ENCODE measurements at places on chromosomes 12 and 14. TPM values are rescaled to one million over a fixed set of nuclear protein-coding genes. Genes with fewer than 3 reads are reported as not detected.
A peak's percentile ranks its signal among the peaks of the same experiment; 100 is the strongest.

Gene KRT2
- not detected for total RNA-seq

Gene VWF
- total RNA-seq = 404 TPM

Gene SLC22A17
- total RNA-seq = 74.6 TPM

GRCh38 chr14:103547455-103547940 is 15.0 kb downstream of the BAG5 start:
- peaks cover 9% of the 10 kb centered on the region for H3K4me1 ChIP-seq
- no peaks in the 10 kb centered on the region for H3K36me3 ChIP-seq
- H3K4me3 ChIP-seq = no peak overlapping the region
- no peak for DNase-seq
- no peaks in the 10 kb centered on the region for H3K27me3 ChIP-seq

Gene ADSS1
- 32.2 TPM for total RNA-seq

GRCh38 chr14:78950649-78951048 is 780.5 kb downstream of the NRXN3 start:
- H3K27me3 ChIP-seq = peaks cover 40% of the 10 kb centered on the region
- DNase-seq = no peak
- no peaks in the 10 kb centered on the region for H3K36me3 ChIP-seq
- peak overlapping the region; percentile 52 for H3K4me3 ChIP-seq

GRCh38 chr12:76346798-76347420 is 1.3 kb downstream of the BBS10 start:
- no peaks in the 10 kb centered on the region for H3K36me3 ChIP-seq
- DNase-seq = no peak
- no peaks in the 10 kb centered on the region for H3K27me3 ChIP-seq

DNA sequence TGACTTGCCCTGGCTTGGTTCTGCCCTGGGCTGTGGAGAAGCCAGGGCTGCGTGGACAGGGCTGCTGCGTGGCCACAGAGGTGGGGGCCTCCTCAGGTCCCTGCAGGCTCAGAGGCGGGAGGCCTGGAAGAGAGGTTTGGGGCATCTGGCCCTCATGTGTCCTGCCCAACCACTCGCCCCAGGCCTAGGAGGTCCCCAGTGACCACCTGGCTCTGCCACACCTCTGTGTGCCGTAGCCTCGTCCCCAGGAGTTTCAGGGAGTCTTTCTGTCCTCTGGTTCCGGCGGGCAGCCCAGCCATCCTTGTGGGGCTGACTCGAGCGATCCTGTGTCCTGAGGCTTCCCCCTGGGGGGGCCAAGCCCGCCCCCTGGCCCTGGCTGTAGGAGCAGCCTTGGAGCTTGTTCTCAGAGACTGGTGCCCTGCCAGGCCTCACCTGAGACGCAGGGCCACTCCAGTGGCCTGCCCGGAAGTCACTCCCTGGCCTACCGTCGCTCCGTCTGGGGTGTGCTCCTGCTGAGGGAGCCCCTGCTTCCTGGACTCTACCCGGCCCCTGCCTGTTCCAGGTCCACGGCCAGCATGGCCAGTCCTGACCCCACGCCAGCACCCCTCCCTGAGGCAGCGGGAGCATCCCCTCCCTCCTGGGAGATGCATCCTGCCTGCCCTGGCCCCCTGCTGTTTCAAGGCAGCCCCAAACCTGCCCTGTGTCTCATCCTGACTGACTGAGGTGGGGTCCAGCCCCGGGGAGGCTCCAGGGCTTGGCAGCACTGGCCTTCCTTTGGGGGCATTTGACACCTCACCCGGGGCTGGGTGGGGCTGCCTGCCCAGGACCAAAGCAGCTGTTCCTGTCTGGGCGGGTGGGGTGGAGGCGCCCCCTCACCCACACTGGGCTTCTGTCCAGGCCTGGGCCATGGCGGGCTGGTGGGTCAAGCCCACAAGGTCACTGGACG is 13.9 kb downstream of the ASPG start:
- no peaks in the 10 kb centered on the region for H3K4me1 ChIP-seq
- peak; percentile 55 for DNase-seq
- H3K27me3 ChIP-seq = no peaks in the 10 kb centered on the region

Gene SERPINA5
- 2.1 TPM for total RNA-seq

DNA sequence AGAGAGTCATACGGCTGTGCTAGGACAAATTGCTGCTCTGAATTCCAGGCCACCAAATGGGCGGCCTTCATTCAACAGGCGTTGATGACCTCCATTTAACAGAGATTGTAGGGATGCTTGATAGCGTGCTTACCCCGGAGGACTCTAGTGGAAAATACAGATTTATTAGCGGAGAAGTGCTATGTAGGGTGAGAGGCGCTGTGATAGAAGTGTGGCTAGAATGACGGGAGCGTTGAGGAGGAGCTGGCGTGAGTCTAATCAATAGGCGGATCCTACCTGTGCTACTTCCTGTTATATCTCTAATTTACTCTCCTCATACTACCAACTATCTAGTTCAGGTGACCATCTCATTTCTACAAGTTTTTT is 668 bp downstream of the MRPS35 start:
- DNase-seq = no peak
- H3K36me3 ChIP-seq = peaks cover 1% of the 10 kb centered on the region
- H3K4me1 ChIP-seq = no peaks in the 10 kb centered on the region
- peak overlapping the region; percentile 95 for H3K4me3 ChIP-seq

- H3K4me1 ChIP-seq = no peaks in the 10 kb centered on the region
- DNase-seq = no peak
- H3K4me3 ChIP-seq = no peak overlapping the region
- H3K36me3 ChIP-seq = peaks cover 23% of the 10 kb centered on the region
- no peak overlapping the region for H3K27ac ChIP-seq
These were observed 63.6 kb upstream of the MON2 start for GRCh38 chr12:62403031-62403430.

GRCh38 chr12:69052613-69053408 is 119.8 kb upstream of the CPM start:
- H3K27me3 ChIP-seq = no peaks in the 10 kb centered on the region
- H3K36me3 ChIP-seq = no peaks in the 10 kb centered on the region
- no peak overlapping the region for H3K27ac ChIP-seq
- DNase-seq = peak; percentile 90
- H3K4me3 ChIP-seq = no peak overlapping the region

DNA sequence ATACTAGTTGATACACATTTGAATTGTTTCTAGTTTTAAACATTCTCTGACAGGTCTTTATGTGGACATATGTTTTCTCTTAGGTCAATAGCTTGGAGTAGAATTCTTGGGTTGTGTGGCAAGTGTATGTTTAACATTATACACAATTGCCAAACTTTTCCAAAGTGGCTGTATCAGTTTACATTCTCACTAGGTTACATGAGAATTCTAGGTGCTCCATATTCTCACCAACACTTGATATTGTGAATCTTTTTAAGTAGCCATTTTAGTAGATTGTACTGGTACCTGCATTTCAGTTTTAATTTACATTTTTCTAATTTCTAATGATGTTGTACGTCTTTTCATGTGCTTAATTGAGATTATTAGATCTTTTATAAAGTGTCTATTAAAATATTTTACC is 28.6 kb downstream of the CCDC91 start:
- no peaks in the 10 kb centered on the region for H3K36me3 ChIP-seq
- no peaks in the 10 kb centered on the region for H3K27me3 ChIP-seq
- no peak overlapping the region for H3K27ac ChIP-seq
- no peak overlapping the region for H3K4me3 ChIP-seq

DNA sequence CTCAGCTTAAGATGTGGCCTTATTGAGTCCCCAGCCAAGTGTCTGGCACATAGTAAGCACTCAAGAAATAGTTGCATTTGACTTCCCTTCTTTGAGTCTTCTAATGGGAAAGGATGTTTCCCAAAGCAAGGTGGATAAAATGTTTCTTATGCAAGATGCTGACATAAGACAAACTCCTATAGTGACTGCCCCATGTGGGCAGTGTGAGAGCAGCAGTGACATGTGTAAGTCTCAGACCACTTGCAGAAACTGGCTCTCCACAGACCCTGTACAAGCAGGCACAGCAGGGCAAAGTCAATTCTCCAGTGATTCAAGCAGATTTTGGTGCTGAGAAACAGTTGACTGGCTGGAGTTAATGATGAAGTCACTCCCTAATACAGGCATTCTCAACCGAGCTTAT is 255.3 kb downstream of the ANO2 start:
- no peak overlapping the region for H3K4me3 ChIP-seq
- no peak overlapping the region for H3K27ac ChIP-seq
- peak; percentile 65 for DNase-seq
- peaks cover 7% of the 10 kb centered on the region for H3K4me1 ChIP-seq
- H3K36me3 ChIP-seq = no peaks in the 10 kb centered on the region
- H3K27me3 ChIP-seq = peaks cover 99% of the 10 kb centered on the region

DNA sequence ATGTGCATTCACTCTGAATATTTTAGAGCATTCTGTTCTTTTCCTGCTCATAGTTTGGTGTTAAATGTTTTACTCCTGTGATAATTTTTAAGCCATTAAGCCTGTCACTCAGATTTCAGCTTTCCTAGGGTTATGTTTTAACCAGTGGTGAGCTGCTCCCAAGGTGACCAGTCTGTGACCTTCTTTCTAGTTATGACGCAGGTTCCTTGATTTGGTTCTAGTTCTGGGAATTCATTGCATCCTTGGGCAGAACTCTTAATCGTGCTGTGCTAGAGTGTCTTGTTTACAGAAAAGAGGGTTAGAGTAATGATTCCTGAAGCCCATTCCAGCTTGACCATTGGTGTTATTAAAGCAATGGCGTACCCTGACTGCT is 2.2 kb downstream of the GABARAPL1 start:
- no peak overlapping the region for H3K27ac ChIP-seq
- no peaks in the 10 kb centered on the region for H3K27me3 ChIP-seq
- no peak for DNase-seq
- no peaks in the 10 kb centered on the region for H3K4me1 ChIP-seq
- peak overlapping the region; percentile 95 for H3K4me3 ChIP-seq

Gene KITLG
- total RNA-seq = 14.3 TPM

DNA sequence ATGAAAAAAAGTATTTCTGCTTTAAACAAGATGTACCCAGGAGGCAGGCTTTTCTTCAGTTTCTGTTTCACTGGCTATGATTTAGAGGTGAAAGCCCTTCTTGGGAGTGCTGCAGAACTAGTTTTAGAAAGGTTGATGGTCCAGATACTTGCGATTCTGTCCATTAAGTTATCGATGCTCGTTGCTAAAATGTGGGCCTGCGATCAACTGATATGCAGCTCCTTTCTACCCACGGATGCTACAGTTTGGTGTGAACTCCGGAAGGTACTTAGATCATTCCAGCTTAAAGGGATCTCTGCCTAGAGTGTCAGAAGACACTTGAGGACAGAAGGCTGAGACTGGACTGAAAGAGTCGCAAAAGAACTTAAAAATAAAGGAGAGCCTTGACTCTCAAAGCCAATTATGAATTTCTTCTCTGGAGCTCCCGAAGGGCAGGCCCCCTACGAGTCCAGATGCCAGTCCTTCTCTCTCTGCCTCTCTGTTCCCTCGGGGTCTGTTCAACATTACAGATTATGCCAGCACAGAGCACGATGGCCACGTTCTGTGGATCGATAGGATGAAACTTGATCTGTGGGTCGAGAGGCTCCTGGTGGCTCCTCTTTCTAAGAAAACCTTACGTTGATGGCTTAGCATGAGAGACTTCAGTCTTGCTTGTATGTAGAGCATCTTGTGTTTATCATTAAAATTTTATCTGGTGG is 40.0 kb downstream of the FBXW8 start:
- H3K27me3 ChIP-seq = no peaks in the 10 kb centered on the region
- DNase-seq = peak; percentile 23
- H3K36me3 ChIP-seq = peaks cover 40% of the 10 kb centered on the region
- H3K27ac ChIP-seq = no peak overlapping the region
- no peaks in the 10 kb centered on the region for H3K4me1 ChIP-seq
- no peak overlapping the region for H3K4me3 ChIP-seq

Gene ITGB7
- 1.8 TPM for total RNA-seq

Gene PZP
- 0.20 TPM for total RNA-seq

Gene RASAL1
- total RNA-seq = 1.4 TPM

Gene WIF1
- not detected for total RNA-seq

Gene SLC17A8
- total RNA-seq = not detected

GRCh38 chr14:20836668-20837338 is 34.2 kb upstream of the RNASE1 start:
- H3K4me1 ChIP-seq = no peaks in the 10 kb centered on the region
- no peak overlapping the region for H3K4me3 ChIP-seq
- H3K27me3 ChIP-seq = no peaks in the 10 kb centered on the region
- peak; percentile 79 for DNase-seq

GRCh38 chr14:106120101-106120500 is 593.7 kb downstream of the TMEM121 start:
- H3K27ac ChIP-seq = no peak overlapping the region
- no peak overlapping the region for H3K4me3 ChIP-seq
- H3K27me3 ChIP-seq = no peaks in the 10 kb centered on the region
- H3K4me1 ChIP-seq = no peaks in the 10 kb centered on the region
- no peak for DNase-seq
- H3K36me3 ChIP-seq = no peaks in the 10 kb centered on the region

DNA sequence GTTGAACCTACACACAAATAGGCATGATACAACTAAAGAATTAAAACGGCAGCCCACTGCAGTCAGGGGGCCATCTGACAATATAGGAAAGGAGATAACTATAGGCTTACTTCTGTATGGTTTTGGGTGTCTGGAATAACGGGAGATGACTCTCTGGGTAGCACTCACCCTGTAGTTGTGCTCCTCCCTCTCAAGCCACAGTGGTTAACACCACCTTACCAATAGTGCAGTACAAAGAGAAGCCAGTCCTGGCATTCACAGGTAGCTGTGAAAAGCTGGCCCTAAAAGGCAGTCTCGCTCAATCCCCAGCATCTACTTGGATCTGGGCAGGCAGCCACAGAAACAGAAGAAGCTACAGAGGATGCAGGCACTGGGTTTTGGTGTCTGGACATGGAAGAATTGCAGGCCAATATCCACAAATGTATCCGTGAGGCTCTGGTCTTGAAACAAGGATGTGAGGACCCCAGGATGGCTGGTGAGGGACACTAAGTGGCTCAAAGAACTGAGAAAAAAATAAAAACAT is 93.0 kb downstream of the DPF3 start:
- no peaks in the 10 kb centered on the region for H3K4me1 ChIP-seq
- H3K27me3 ChIP-seq = no peaks in the 10 kb centered on the region
- H3K4me3 ChIP-seq = no peak overlapping the region
- no peak overlapping the region for H3K27ac ChIP-seq
- no peak for DNase-seq

DNA sequence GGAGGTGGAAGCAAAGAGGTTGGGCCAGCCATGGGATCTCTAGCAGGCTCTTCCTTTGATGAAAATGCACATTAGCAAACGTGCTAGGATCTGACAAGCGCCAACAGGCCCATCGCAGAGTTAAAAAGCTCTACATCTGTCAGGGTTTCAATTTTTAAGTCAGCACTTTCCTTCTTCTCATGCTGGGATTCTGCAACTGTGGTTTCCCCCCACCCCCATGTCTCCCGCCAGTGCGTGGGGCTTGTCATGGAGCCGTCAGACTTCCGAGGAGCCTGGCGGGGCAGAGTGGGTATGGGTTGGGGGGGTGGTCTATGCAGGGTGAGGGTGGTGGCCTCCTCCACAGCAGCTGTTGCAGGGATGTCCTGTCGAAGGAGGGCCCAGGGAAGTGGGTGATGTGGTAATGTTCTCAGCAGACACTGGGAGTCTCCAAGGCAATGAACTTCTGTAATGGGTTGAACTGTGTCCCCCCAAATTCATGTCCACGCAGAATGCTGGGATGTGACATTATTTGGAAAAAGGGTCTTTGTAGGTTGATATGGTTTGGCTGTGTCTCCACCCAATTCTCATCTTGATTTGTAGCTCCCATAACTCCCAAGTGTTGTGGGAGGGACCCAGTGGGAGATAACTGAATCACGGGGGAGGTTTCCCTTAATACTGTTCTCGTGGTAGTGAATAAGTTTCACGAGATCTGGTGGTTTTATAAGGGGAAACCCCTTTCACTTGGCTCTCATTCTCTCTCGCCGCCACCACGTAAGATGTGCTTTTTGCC is 115.2 kb upstream of the MAP1LC3B2 start:
- H3K27me3 ChIP-seq = no peaks in the 10 kb centered on the region
- no peak for DNase-seq
- H3K4me3 ChIP-seq = no peak overlapping the region
- H3K36me3 ChIP-seq = no peaks in the 10 kb centered on the region
- no peak overlapping the region for H3K27ac ChIP-seq

Gene STAB2
- total RNA-seq = not detected

Measured in endodermal cell (in vitro differentiated cells).